ENCODE measurements at places on chromosomes 3 and 15.

DNA sequence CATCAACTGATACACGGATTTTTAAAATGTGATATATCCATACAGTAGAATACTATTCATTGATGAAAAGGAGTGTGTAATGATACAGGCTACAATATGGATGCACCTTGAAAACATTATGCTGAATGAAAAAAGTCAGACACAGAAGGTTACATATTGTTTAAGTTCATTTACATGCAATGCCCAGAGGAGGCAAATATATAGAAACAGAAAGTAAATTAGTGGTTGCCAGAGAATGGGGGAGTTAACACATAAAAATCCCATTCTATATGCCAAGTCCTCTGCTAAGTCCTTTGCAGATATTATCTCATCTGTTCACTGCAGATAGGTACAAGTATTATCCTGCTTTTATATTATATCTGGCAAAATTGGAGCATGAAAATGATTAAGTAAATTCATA, 22.1 kb upstream of the CDIN1 start:
- DNase-seq: no peak

DNA sequence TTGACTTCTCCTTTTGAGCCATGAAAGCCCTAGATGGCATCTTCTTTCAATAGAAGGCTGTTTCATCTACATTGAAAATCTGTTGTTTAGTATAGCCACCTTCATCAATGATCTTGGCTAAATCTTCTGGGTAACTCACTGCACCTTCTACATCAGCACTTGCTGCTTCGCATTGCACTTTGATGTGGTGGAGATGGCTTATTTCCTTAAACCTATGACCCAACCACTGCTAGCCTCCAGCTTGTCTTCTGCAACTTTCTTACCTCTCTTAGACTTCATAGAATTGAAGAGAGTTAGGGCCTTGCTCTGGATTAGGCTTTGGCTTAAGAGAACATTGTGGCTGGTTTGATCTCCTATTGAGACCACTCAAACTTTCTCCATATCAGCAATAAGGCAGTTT, 189.8 kb downstream of the PLCL2 start:
- no peak for DNase-seq

DNA sequence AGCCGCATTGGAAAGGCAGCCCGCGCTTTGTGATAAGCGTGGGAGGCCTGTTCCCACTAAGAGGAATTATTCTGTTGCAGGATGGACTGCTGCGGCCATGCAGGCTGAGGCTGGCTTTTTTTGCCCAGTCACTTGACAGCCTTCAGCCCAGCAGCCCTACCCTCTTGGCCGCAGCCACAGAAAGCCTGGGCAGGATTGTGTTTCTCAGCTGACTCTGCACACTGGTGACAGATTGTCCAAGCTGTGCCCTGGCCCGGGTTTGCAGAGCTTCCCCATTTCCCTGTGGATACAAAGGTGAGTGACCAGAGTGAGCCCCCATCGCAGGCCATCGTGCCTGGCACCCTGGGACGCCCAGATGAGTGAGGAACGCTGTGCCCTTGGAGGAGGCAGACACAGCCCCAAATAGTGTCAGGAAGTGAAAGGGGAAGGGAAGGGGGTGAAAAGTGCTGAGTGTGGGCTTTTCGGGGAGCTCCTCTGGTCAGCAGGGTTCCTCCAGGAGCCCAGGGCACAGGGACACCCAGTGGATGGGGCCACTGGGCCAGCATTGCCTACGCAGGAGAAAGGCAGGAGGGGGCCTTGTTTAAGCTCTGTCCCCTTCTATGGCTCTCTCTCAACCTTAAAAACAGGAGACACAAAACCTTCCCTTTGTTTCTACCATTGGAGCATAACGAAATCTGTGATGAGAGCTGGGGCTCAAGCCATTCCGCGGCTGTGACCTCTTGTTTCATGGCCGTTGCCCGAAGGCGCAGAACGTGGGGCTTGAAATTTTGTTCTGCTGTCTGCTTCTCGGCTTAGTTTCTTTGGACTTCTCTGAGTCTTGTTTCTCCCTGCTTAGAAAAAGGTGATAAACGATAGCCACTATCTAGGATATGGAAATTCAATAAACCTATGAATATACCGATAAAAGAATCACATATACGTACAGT, 91.5 kb upstream of the MEF2A start:
- DNase-seq: no peak

DNA sequence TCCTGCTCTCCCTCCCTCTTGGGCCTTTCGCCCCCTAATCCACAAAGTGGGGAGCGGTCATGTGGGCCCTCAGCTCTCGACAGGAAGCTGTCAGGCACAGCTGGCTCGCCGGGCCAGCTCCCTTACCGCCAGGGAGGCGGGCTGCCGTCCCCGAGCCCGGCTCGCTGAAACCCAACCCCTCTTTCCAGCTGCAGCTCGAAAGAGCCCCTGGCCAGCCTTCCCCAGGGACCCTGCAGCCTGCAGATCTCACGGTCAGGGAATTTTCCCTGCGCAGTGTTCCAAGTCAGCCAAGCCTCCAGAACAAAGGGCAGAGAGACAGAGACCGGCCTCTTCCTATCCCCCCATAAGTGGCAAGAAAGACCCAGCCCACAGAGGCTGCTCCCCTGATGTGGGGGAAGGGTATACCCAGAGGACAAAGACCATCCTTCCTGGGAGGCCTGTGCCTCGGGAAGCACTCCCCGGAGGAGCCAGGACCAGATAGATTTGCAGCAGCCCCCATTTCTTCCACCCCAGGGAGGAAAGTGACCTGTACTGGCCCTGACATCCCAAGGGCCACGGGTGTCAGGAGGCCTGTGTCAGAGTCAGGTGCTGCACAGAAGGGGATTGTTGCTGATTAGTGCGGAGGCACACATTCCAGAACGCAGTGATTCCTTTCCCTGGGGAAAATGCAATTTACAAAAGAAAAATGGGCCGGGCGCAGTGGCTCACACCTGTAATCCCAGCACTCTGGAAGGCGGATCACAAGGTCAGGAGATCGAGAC, 32.6 kb downstream of the MAGEF1 start:
- DNase-seq: no peak

GRCh38 chr3:99961756-99962515, 144.3 kb downstream of the CMSS1 start:
- DNase-seq: no peak

- DNase-seq: no peak
These were observed 53.3 kb downstream of the CORO2B start for GRCh38 chr15:68632101-68632500.

- no peak for DNase-seq
These were observed 98.6 kb upstream of the IGF1R start for GRCh38 chr15:98549741-98550140.

- DNase-seq: no peak
These were observed 9.7 kb downstream of the CCK start for GRCh38 chr3:42256135-42256819.

GRCh38 chr3:106206613-106207012, 337.8 kb upstream of the CBLB start:
- DNase-seq: no peak

- DNase-seq: no peak
These were observed 42.3 kb upstream of the FXR1 start for GRCh38 chr3:180870008-180870699.

- DNase-seq: no peak
These were observed 33.3 kb downstream of the SLC25A36 start for GRCh38 chr3:140974900-140975299.

- peak; percentile 58 for DNase-seq
These were observed 519 bp downstream of the ABHD6 start for GRCh38 chr3:58237941-58238681.

DNA sequence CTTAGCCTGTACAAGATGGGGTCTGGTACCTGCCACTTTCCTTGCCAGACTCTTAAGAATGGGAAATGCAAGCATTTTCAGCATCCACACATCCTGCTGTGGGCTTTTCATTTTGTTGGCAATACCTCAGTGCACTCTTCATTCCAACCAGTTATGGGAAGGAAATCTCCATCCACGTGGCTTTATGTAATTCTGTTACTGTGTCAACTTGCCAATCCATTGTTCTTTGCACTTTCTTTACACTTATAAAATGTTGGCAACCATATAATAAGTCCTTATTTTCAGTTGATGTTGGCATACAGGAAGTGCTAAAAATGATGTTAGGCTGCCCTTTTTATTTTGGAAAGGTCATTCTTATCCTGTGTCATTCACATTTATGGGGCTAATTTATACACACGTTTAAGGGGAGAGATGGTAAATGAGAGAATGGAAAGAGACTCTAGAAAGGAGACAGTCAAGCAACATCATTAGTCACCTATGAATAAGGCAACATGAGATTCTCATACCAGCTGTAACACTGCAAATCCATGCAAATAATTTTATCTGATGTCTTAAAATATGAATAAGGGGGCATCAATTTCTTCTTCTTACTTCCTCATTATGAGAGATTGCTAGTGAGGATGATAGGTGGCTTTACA, 238.7 kb downstream of the CHST2 start:
- no peak for DNase-seq

- DNase-seq: no peak
These were observed 17.5 kb upstream of the EIF2B5 start for GRCh38 chr3:184117636-184118035.
